Lung (tissue), 17 donors: ENCODE measurements at places on chromosomes 4 and X. TPM values are rescaled to one million over a fixed set of nuclear protein-coding genes. Genes with fewer than 3 reads are reported as not detected.

The PTCHD1 gene
- 0.28 TPM for total RNA-seq

The CT45A10 gene
- total RNA-seq = not detected

The TSPAN5 gene
- 8.8 TPM for total RNA-seq

The RAB9B gene
- total RNA-seq = 0.58 TPM

- DNase-seq = no peak
These were observed 6.0 kb upstream of the ASB11 start for GRCh38 chrX:15321447-15321846.

DNA sequence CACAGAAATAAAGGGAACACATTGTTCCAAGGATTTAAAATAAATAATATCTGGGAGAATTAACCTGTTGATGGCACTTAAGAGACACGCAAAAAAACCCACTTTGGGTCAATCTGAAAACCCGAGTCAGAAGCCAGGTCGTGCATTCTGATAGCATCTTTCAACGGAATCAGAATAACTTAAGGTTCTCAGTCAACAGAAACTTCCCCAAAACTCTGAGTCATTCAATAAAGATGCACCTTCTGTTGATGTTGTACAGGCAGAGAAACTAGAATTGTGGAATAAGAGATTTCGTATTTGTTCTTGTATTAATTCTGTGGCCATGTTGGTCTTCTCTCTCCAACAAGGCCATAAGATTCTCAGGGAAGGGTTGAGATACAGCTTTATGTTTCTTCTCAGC lies 78.2 kb downstream of the MAOB start:
- no peak for DNase-seq

DNA sequence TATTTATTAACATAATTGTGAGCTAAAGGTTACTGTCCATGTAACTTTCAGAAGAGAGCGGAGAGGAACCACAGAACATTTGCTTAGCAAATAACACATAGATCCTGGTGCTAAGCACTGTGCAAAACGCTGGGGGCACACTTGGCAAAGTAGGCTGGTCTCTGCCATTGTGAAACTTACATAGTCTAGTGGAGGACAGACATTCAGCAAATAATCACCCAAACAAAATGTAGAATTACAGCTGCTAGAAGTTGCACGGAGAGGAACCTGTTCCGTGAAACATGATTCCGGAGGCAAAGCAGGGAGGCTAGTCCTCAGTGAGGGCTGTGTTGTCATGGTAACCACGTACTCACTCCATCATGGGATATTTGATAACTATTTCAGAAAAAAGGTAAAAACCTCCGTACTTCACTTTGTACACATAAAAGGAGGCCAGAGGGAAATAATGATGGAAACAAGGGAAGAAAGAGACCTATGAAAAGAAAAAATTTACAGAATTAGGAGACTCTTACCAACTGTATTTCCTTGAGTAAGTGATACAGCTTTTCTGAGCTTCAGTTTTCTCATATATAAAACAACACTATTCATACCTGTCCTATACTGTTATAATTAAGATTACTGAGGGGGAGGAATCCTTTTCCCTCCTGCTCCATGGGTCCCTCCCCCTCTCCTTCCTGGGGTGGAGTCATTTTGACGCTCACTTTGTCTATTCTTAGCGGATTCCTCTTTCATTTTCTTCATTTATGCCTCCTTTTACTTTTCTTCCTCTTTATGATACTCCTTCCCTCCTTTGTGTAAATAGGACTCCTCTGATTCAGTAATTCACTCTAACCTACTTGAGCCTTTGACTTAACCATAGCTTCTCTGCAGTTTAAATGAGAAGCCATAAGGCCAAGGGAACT lies 825 bp upstream of the RASGEF1B start:
- DNase-seq = peak; percentile 84

DNA sequence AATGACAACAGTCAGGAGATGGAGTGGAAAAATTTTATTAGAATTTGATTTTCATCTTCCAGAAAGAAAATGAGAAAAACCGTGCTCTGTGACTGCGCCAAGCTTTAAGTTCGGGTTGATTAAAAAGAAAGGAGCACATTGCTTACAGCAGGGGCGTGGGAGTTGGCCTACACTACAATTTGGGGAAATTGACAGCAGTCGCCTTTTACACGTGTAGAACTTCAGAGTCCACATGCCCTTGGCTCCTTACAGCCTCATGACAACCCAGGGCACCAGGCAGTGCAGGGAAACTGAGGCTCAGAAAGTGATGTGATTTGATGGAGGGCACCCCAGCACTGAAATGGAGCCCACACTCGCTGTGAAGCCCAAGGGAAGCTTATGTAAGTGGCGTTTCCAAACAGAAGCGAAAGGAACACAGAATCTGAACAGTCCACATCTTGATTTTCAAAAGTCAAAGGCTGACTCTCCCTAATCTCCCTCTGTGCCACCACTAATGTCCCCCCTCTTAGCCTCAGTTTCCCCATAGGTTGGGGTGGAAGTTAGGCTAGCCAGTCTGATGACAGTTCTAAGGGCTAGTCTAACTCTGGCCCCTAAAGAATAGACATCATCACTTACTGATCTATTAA lies 5.5 kb downstream of the PPP2R2C start:
- DNase-seq = no peak

DNA sequence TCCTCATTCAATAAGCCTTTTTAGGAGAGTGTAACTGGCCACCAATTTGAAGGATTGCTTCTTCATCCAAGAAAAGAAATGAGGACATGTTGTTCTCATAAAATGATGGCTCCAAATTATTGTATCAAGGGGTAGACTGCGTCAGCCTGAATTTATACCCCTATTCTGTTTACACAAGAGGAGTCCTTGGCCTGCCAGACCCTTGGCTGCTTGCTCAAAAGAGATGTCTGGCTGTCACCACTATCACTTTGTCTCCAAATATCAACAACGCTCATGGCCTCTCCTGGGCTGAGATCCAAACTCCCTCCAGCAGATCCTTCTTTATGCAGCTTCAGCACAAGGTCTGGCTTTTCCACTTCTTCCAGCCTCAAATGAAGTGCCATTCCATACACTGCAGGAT lies 127.9 kb downstream of the OR13H1 start:
- DNase-seq = peak; percentile 92

DNA sequence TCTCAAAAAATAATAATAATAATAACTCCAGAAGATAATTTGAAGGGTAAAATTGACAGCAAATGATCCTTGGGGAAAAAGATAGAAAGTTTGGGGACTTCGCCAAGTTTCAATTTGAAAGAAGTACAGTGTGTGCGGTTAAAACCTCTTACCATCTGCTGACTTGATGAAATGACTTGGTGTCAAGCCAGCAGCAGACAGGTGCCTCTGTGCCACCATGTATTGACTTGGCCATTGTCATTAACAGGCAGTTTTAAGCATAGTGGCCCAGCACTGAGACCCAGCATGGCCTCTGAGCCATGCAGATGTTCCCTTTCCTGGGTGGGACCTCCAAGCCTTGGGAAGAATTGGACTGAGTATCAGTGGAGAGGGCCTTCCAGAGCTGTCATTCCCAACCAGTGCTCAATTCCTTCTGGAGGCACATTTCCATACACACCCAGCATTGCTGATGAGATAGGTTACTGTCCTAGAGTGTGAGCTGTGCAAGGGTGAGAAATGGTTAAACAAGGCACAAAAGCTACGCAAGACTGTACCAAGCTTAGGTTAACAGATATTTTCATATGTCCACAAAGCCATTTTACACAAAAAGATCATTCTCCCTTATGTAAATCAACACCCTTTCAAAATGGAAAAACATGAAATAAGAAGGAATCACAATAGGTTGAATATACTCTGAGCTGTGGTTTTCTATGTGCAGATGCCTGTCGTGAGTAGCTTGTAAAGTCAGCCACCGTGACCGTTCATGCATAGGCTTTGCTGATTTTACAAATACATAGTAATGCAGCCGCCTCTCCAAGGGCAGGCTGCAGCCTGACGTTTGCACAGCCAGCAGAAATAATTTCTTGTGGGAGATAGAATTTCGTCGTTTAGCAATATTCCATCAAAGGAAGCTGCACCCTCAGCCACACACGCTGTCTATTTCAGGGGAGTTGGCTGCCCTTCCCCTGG lies 59.4 kb upstream of the FBXW7 start:
- DNase-seq = no peak

DNA sequence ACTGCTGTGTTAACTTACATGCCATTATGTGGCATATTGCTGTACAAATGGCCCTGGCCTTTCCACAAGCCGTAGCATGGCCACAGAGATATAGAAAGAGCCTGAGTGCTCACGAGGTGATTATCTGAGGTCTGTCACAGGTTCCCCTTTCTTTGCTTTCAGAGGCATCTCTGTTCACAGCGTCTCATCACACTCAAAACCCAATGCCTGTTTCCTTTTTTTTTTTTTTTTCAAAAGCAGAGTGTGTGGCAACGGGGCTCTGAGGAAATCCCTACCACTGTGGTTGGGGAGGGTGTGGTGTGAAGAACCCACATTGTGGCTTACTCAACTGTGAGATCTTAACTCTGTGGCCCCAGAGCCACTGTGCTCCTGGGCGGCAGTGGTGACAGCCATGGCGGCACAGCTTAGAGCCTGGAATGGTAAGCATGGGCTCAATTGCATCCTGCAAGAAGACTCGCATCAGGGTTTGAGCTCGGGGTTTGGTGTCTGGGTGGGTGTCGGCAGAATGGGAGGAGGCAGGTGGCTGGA lies 30.8 kb downstream of the RTL5 start:
- DNase-seq = no peak

- no peak for DNase-seq
These were observed 91.0 kb upstream of the TRIM2 start for GRCh38 chr4:153113061-153113837.

DNA sequence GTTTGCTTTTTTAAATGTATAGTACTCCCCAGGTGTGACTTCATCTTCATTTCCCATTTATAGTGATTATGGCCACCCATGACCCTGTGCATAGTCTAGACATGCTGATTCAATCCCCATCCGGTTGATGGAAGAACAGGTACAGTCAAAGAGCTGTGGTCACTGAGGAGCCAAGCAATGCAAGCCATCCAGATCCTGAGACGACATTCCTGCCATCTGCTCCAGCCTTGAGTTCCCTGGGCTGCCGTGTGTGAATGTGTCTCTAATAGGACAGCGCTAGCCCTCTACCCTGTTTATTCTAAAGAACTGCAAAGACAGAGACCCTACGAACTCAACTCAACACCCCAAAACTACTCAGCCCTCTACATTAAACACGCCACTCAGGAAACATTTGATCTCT lies 1.7 kb downstream of the KCNIP4 start:
- no peak for DNase-seq

DNA sequence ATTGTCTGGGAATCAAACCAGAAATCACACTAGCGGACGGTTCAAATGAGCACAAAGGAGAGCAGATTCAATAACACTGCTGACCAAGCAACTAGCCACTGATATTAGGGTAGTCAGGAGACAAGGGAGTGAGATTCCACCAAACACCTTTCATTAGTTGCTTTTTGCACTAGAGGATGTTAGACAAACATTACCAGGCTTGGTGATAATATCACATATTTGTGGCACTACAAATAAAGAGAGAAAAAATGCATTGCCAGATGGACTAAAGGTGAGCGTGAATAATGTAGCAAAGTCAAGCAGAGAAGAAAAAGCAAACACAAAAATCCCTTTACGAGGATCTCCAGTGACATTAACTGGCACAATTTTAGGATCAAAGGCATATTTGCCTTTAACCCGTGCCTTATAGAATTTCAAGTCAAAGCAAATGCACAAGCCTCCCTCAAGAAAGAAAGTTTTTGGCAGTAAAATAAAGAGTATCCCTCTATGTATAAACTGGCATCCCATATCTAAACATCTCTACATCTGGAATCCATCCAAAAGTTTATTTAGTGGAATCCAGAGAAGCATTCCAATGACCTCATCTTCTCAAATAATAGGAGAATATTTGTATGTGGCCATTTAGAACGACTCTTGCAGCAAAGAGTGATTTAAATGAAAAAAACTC lies 290.9 kb downstream of the KCTD8 start:
- peak; percentile 75 for DNase-seq

DNA sequence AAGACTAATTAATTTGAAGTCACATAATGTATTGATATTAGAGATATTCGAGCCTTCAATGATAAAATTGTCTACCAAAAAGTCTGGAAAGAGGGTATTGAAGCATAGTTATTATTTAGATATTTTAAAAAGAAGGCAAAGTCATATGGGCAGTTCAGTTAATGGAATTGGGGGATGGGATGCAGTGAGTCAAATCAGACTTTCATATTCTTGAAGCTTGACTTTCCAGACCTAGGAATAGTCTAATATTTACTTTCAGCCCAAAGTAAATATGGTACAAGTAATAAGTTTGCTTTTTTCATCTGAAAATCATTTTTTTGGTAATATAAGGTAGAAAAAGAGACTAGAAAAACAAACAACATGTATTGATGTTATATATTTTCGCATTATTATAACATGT lies 2017.8 kb downstream of the C4orf33 start:
- no peak for DNase-seq

The GAB3 gene
- total RNA-seq = 12.8 TPM

The KDR gene
- 132 TPM for total RNA-seq

- no peak for DNase-seq
These were observed 658.7 kb downstream of the TLL1 start for GRCh38 chr4:166531703-166532102.

The DNAAF6 gene
- 3.3 TPM for total RNA-seq

The DSPP gene
- total RNA-seq = not detected

The PPARGC1A gene
- 17.9 TPM for total RNA-seq

GRCh38 chrX:150049647-150050046 lies 111.4 kb upstream of the EOLA2 start:
- peak; percentile 86 for DNase-seq

DNA sequence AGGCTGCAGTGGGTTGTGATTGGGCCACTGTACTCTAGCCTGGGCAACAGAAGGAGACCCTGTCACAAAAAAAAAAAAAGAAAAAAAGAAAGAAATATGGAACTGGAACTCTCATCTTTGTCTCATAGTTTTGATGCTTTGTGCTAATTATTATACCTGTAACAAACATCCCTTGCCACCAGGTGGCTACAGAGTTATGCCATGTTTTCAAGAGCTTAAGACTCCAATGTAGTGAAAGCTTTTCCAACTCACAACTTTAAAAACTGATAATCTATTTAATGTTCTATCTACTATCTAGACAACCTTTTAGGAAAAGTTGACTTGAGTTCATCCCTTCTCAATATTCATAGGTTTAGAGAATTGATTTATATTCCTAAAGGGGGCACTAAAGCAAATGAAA lies 42.4 kb downstream of the HTR2C start:
- DNase-seq = peak; percentile 5

DNA sequence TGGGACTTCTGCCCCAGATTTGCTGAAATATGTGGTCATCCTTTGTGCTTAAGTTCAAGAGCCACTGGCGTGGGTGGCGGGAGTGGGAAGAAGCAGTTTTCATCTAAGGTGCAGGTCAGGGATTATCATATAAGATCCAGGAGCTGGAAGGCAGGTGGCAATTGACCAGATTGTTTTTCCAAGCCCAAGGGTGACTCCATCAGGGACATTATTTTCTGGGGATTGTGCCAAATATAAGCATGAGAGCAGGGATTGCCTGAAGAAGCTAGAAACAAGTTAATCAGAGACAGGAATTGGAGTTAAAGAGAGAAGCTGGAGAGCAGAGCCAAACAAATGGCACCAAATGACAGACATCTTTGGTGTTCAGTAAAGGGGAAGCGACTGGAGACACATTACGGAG lies 19.4 kb upstream of the SEL1L3 start:
- DNase-seq = no peak
